ENCODE measurements at places on chromosomes 5 and 9.

GRCh38 chr5:95989283-95990048, 27.8 kb upstream of the ELL2 start:
- DNase-seq, result no peak

DNA sequence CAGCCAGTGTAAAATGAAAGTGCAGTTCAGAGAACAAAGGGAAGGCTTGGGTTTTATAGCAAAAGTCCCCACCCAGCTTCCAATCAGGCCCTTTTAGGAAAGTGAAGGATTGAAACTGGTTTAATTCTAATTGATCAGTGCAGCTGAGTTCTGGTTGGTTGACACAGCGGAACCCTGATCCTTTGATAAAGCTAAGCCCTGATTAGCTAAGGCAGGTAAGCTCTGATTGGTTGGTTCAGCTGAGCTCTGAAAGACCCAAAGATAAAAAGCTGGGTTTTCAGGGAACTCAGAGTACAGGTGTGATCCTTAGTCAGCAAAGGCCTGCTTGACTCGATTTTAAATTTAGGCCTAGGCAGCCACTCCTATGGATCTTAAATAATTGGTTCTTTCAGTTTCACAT, 70.8 kb upstream of the PRRC1 start:
- no peak for DNase-seq

- DNase-seq, result no peak
Observed at GRCh38 chr5:608429-609370, 3.4 kb upstream of the CEP72 start.

GRCh38 chr5:125451622-125452021, 705.2 kb upstream of the ZNF608 start:
- no peak for DNase-seq

- no peak for DNase-seq
Observed at GRCh38 chr9:37923796-37924427, 20.0 kb upstream of the SLC25A51 start.

DNA sequence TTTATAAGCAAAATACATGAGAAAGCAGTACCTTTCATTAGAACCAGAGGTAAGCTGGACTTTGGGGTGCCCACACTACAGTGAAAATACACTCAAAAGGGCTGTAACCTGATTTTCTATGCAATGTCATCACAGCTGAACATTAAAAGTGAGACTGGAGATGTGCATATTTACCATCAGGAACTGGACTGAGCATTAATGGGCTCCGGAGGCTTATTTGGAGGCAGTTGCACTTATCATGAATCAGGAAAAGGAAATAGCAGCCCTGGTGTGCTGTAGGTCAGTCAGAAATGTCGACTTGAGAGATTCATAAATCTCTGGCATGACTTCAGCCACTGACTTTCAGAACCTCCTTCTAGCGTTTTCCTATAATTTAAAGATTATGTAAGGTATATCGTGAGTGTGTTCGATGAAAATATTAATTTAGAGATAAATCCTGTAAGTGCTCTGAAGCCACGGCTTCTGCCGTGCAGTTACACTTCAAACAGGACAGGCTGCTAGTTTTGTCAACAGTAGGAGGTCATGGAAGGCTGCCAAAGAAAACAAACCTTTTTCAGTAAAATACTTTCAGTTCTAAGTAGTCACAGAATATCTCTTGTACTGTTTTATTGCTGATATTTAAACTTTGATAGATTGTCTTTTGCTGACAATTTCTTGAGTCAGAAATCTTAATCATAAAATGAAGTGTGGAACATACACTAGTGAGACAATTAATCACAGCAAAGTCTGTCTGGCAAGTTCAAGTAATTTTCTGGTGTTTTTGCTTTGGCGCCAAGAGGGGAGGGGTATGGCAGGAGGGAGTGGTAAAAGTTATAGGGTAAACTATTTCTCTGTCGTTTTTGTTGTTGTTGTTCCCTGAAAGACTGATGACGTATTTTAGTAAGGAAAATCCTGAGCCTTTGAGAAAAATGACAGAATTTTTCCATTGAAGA, 939.7 kb downstream of the NR2F1-AS1 start:
- peak; percentile 21 for DNase-seq

DNA sequence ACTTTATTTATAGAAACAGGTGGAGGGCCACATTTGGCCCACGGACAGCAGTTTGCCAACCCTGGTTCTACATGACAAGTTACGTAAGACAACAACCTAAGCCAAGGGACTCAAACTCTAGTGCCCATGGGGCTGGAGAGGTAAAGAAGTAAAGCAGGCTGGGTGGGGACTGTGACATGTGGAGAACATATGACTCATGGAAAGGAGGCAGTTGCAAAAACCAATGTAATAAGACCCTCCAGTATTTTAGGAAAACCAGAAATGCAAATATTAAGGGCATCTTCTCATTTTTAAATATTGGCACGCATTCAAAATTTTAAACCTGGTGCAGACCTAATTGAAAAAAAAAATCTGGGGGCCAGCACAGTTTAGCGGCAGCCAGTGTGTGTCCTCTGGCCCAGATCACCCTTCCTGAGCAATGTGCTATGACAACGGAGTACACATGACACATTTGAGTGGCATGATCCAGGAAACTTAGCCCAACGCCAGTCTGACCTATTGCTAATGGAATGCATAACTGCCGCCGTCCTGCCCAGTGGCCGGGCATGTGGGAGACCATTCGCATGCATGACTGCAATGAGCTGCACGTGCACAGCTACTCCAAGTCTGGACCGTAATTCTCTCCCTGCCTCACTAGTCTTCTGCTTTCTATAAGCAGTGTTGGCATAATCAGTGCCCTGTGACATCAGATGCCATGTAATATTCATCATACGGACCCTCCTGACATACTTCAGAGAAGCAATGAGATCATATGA, 97.2 kb downstream of the SH3TC2 start:
- peak; percentile 99 for DNase-seq

DNA sequence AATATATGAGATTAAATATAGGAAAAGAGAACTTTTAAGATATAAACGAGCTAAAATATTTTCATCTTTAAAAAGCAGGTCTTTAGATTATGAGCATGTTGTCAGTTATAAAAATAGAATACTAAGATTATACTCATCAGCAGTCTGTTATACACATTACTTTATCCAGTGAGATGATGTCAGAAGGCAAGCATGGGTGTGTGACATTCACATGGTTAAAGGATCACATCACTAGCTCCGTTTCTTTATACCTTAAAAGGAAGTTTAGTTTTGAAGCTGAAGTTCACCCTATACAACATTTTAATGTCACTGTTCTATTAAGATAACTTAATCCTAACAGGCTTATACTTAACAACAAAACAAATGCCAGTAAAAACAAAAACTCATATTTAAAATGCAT, 59.6 kb downstream of the RICTOR start:
- peak; percentile 93 for DNase-seq
